Panc1 (cell line): ENCODE measurements at places on chromosomes 11 and 22. TPM values are rescaled to one million over a fixed set of nuclear protein-coding genes. Genes with fewer than 3 reads are reported as not detected.

CPT1B gene
- total RNA-seq = 18.4 TPM

NXPE1 gene
- not detected for total RNA-seq

- no peak for DNase-seq
Measured at GRCh38 chr11:8942518-8943066, at the start of gene ASCL3. TSS of gene ASCL3 (minus strand) at chr11:8943016. CDS start at chr11:8938161, 4,855 bp downstream.

DNA sequence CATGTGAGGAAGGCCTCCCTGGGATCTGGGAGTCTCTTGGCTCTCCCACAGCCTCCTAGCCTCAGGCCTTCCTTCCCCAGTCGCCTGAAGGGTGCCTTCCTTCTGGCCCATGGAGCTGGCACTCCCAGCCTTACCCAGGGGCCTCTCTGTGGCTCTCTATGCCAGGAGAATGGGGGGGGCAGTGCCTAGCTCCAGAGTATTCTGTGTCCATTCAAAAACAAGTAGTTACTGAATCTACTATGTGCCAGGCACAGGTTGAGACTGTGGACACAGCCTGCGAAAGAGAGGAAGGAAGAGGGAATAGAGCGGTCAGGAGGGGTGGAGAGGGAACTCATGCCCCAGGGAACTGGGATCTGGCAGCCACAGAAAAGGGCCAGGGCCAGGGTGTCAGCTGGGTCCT, 2.7 kb upstream of the PLA2G3 start:
- DNase-seq = no peak

- DNase-seq = no peak
Measured at GRCh38 chr11:63888170-63889086, 28.5 kb downstream of the RCOR2 start.

- no peak for DNase-seq
Measured at GRCh38 chr11:36635066-36635862, 37.2 kb upstream of the RAG2 start.

DNA sequence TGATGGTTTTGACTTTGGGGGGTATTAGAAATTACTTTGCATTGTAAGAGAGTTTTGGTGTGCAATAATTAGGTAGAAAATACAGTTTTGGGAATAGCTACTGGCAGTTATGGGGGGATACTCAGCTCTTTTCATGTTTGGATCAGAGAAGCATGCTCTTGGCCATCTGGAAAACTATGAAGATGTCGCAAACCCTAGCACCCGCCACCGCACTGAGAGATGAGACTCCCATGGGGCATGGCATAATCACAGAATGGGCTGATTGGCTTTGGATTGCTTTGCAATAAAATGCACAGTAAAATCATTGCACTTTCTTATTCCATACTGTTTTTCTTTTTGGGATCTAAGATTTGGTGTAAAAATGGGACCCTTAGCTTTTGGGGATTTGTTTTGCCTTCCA, 43.5 kb upstream of the SLC5A12 start:
- no peak for DNase-seq
